NCI-H1105 (cell line): ENCODE measurements at places on chromosomes 7 and 10.

GRCh38 chr10:63536698-63537097, 15.5 kb downstream of the REEP3 start:
- DNase-seq = no peak

DNA sequence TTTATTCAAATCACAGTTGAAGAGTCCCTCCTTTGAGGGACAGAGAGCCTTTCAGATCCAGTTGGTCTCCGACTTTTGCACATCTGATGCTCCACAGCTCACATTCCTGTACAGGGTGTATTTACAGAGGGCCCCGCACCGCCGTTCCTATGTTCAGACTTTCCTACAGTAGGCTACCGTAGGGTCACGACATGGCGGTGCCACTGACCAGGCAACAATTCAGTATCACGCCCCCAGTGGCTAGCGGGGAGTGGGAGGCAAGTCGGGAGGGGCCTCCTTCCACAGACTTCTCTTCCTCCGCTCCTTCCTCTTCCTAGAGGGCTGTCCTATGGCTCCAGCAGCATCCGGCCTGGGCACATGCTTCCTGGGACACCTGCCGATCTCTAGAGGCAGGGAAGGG, 40.6 kb upstream of the ENO4 start:
- DNase-seq = no peak

DNA sequence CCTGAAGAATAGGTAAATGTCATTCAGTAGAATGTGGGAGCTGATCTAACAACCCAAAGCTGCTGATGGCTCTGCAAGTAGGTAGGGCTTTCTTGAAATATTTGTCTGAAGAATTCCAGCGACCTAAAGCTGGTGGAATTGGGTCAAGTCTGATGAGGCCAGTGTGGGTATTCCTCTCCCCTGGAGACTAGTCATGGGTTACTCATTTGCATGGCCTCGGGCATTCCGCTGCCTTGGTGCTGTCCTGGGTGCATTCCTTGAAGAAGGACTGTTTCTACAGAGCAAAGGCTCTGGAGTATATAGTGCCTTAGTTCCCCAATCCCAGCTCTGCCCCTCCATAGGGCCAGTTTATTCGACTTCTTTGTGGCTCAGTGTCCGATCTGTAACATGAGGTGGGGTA, 19.2 kb downstream of the PDK4 start:
- DNase-seq = no peak

DNA sequence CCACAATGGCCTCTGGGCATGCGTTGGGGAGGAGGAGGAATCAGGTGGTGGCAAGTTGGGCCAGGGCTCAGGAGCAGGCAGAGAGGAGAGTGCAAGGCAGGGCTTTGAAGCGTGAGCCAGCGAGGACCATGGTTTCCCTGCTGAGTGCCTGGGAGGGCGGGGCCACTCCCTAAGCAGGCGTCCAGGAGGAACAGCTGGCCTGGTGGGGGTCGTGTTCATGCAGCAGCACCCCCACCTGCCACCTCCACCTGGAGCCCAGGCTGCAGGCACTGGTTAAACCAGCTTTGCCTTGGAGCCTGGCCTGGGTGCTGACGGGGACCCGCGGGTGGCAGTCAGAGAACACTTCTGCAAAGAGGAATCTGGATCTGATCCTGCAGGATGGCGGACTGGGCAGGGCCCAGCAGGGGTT, 24.2 kb upstream of the AQP1 start:
- DNase-seq = no peak

DNA sequence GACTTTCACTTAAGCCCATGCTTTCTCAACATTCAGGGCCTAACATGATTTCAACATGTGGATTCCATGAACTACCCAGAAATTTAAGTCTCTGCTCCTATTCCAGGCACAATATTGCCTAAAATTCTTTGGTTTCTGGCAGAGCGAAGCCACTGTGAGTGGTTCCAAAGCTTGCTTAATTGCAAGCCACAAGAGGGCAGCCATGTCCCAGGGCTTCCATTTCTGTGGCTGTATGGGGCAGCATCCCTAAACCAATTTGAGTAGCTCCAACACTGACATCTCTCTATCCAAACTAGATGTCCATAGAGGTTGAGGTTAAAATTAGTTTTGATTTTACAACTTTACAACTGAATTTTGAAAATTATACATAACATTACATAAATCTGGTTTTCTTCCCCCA, 56.3 kb upstream of the MDFIC start:
- no peak for DNase-seq

- no peak for DNase-seq
These were observed 161.0 kb downstream of the ST7 start for GRCh38 chr7:117114272-117114671.

GRCh38 chr10:30967650-30968410, 63.8 kb downstream of the ZNF438 start:
- DNase-seq = no peak

DNA sequence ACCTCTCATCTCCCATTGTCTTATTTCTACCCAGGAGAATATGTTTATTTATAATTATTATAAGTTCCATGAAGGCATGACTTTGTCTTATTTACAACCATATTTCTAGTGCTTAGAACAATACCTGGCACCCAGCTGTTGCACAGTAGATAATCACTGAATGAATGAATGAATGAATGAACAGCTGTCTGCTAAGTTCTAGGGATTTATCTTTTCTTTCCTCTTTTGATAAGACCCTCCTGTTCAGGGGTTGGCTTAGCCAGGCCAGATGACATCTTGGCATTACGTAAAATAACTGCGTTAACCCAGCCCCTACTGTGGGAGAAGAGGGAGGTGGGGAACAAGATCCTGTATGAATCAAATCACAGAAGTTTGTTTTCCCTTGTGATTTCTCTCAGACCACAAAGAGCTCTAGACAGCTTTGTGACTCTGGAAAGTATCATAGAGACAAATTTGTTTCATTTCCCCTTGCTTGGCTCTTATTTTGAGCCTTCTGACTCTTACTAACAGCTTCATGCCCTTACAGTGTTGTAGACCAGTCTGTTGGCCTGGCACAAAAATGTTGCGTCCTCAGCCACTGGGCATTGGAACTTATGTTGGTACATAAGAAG, 8.4 kb downstream of the ZNF862 start:
- DNase-seq = no peak

- no peak for DNase-seq
These were observed 133.0 kb upstream of the ZNF32 start for GRCh38 chr10:43781480-43782361.

DNA sequence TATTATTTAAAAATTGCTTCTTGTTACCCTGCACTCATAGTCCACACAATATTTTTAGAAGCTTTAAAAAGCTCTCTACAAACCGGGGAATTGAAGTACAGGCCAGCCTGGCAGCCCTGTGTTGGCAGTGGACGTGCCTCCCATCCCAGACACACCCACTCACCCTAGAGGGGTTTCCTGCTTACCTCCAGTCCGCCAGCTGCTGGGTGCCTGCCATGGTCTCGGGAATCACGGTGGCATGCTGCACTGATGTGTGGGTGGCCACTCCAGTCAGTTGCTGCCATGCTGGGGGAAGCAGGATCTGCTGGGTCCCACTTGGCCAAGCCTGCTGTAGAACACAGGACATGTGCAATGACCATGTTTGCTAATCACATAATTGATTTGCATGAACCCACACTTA, 80.4 kb downstream of the CLEC2L start:
- no peak for DNase-seq

- DNase-seq = peak; percentile 77
These were observed 34.8 kb downstream of the GRID2IP start for GRCh38 chr7:6516387-6516983.

DNA sequence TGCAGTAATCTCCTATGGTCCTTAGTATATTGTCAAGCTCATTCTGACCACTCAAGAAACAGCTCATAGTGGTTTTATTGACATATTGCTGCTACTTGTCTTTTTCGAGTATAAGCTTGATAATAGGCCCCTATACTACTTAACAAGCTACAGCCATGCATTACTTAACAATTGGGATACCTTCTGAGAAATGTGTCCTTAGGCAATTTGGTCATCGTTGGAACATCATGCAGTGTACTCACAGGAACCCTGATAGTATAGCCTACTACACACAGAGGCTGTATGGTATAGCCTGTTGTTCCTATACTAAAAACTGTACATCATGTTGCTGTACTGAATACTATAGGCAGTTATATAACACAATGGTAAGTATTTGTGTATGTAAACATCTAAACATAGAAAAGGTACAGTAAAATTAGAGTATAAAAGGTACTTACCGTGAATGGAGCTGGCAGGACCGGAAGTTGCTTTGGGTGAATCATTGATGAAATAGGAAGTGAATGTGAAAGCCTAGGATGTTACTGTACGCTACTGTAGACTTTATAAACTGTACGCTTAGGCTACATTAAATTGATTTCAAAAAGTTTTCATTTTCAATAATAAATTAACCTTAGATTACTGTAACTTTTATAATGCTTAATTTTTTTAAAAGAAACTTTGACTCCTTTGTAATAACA, 160.9 kb downstream of the LRRC4 start:
- no peak for DNase-seq

DNA sequence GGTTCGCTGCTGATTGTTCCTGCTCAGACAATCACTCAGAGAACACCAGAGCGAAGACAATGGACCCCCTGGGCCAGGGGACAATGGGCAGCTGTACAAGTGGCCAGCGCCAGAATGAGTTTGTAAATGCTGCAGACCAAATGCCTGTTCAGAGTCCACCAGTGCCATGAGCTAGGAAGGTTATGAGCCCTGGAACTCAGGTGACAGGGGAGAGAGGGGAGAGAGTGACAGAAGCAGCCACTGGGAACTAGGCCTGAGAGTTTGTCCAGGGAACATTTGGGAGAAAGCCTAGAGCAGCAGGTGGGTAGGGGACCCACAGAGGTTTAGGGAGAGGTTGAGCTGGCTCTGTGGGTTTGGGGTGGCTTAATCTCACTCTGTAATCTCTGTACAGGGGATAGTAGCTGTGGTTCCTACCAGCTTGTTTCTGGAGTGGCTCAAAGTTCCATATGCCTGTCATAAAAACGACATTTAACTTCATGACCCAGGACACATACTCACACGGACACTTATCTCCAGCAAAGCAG, 60.4 kb downstream of the C10orf105 start:
- DNase-seq = no peak

- DNase-seq = no peak
These were observed 26.2 kb upstream of the EXOC6 start for GRCh38 chr10:92822060-92822634.

DNA sequence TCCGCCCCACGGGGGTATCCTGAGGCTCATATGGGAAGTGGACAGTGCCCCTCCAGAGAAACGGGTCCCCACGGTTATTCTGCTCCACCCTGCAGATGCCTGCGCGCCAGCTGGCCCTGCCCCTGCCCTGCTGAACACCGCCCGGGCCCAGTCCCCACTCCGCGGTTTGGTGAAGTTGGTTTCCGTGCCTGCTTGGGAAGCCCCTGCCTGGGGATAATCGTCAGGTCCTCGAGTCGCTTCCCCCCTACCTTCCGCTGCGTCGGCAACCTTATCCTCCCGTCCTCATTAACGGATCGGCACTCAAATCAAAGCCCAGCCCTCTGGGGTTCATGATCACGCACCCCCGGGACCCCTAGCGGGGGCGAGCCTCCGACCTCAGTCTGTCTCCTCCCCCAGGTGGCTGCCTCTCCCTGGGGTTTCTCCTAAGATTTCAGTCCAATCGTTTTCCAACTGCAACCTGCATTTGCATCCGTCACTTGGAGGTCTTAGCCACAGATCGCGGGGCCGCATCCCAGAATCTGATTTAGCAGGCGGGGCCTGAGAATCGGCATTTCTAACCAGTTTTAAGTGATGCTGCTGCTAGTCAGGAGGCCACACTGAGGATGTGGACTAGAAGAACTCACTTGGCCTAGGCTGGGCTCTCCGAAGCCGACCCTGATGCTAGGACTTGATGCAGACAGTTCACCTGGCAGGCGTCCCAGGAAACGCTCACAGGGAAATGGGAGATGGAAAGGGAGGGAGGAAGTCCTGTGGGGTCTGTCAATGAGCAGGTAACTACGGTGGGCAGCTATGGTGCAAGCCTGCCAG, 27.6 kb downstream of the WDR86 start:
- peak; percentile 60 for DNase-seq

GRCh38 chr10:92062273-92062672, 138.7 kb downstream of the BTAF1 start:
- DNase-seq = no peak
